ENCODE measurements at places on chromosomes 5 and 9. TPM values are rescaled to one million over a fixed set of nuclear protein-coding genes. Genes with fewer than 3 reads are reported as not detected.

GRCh38 chr9:96487949-96488348, 38.0 kb downstream of the HABP4 start:
- no peaks in the 10 kb centered on the region for H3K36me3 ChIP-seq
- H3K27me3 ChIP-seq = no peaks in the 10 kb centered on the region
- H3K4me1 ChIP-seq = no peaks in the 10 kb centered on the region
- DNase-seq = no peak
- H3K27ac ChIP-seq = no peak overlapping the region

DNA sequence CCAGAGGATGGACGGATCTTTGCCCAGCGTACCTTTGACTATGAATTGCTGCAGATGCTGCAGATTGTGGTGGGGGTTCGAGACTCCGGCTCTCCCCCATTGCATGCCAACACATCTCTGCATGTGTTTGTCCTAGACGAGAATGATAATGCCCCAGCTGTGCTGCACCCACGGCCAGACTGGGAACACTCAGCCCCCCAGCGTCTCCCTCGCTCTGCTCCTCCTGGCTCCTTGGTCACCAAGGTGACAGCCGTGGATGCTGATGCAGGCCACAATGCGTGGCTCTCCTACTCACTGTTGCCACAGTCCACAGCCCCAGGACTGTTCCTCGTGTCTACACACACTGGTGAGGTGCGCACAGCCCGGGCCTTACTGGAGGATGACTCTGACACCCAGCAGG, 1.9 kb downstream of the PCDHGC5 start:
- no peak for DNase-seq
- H3K27me3 ChIP-seq = peaks cover 78% of the 10 kb centered on the region
- H3K4me1 ChIP-seq = peaks cover 27% of the 10 kb centered on the region
- H3K36me3 ChIP-seq = no peaks in the 10 kb centered on the region

DNA sequence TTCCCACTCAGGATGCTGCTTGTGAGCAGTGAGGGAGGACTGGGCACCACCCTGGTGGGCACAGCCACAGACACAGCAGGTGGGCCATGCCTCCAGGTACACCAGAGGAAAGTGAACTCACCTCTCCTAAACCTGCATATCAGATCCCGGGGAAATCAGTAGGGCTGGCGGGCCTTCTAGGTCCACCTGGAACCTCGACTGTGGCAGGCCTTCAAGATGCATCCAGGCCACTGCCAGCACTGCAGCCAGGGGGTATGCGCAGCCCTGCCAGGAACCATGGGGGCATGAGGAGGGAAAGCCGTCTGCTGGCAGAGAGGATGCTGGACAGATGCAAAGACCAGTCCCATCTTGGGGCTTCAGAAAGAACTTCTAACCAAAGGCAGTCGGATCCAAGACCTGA, 270.6 kb upstream of the IRX4 start:
- no peak overlapping the region for H3K4me3 ChIP-seq
- no peaks in the 10 kb centered on the region for H3K4me1 ChIP-seq
- H3K27ac ChIP-seq = no peak overlapping the region
- no peak for DNase-seq

- H3K27ac ChIP-seq = no peak overlapping the region
- peak; percentile 52 for DNase-seq
- no peaks in the 10 kb centered on the region for H3K36me3 ChIP-seq
- H3K4me1 ChIP-seq = no peaks in the 10 kb centered on the region
- H3K4me3 ChIP-seq = peak overlapping the region; percentile 88
- peaks cover 65% of the 10 kb centered on the region for H3K27me3 ChIP-seq
Measured at GRCh38 chr9:16869882-16870595, 431 bp downstream of the BNC2 start.

DNA sequence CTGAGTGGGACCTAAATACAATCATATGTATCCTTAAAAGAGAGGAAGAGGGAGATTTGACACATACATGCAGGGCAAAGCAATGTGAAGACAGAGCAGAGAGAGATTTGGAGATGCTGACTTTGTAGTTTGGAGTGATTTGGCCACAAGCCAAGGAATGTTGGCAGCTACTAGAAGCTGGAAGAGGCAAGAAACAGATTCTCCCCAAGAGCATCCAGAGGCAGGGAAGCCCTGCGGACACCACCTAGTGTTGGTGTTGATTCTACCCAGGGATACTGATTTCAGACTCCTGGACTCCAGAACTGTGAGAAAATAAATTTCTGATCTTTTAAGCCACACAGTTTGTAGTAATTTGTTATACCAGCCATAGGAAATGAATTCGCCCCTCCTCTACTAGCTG, 64.9 kb upstream of the OSMR start:
- H3K27ac ChIP-seq = no peak overlapping the region
- no peaks in the 10 kb centered on the region for H3K27me3 ChIP-seq
- no peak overlapping the region for H3K4me3 ChIP-seq
- no peaks in the 10 kb centered on the region for H3K36me3 ChIP-seq

DNA sequence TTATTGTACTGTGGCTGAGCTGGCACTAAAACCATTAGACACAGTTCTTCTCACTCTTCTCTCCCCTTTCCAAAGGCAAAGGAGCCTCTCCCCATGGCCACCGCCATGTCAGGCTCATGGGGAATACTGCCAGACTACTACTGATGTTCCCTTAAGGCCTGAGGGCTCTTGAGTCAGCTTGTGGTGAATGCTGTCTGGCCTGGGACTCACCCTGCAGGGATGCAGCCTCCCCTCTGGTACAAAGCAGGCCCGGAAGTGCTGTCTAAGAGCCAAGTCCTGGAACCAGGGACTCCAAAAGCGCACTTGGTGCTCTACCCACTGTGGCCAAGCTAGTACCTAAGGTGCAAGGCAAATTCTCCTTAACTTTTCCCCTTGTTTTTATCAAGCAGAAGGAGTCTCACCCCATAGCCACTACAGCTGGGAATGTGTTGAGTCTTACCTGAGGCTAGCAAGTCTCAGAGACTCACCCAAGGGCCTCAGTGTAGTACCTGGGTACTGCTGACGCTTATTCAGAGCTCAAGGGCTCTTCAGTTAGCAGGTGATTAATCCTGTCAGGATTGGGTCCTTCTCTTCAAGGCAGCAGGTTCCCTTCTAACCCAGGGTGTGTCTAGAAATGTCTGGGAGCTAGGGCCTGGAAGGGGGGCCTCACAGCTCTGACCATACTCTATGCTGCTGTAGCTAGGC, 33.2 kb upstream of the C5orf46 start:
- no peaks in the 10 kb centered on the region for H3K27me3 ChIP-seq
- H3K27ac ChIP-seq = no peak overlapping the region
- DNase-seq = no peak
- no peaks in the 10 kb centered on the region for H3K36me3 ChIP-seq

DNA sequence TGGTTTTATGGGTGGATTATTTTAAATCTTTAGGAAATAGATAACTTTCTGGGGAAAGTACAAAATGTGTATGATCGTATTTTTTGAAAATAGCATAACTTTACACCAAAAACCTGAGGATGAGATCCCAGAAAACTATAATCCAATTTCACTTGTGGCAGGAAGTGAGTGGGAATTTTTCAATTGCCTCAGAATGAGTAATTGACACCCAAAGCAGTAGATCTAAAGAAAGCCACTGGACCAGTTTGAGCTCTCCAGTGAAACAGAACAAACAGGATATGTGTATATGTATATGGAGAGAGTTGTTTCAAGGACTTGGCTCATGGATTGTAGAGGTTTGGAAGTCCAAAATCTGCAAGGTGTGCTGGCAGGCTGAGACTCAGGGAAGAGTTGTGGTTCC, 109.2 kb upstream of the SHB start:
- H3K27me3 ChIP-seq = no peaks in the 10 kb centered on the region
- H3K4me3 ChIP-seq = no peak overlapping the region
- no peak overlapping the region for H3K27ac ChIP-seq
- H3K4me1 ChIP-seq = peaks cover 5% of the 10 kb centered on the region
- H3K36me3 ChIP-seq = no peaks in the 10 kb centered on the region
- DNase-seq = no peak

DNA sequence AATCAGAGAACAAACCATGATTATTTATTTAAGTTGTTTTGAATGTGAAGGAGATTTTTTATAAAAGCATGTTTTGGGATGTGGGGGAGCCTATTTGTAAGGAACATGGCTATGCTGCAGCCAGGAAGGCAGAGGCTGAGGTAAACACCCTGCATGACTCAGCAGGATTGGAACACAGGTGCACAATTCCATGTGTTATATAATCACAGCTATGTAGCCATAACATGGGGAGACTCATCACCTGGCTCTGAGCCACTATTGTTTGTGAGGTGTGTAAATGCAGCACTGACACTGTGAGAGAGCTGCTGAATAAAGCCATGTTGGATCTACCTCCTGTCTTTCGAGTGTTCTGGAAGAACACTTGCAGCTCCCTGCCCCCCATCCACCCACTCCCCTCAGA, 1009.8 kb downstream of the DNAH5 start:
- DNase-seq = no peak
- no peak overlapping the region for H3K4me3 ChIP-seq
- no peaks in the 10 kb centered on the region for H3K4me1 ChIP-seq
- H3K27me3 ChIP-seq = no peaks in the 10 kb centered on the region
- H3K36me3 ChIP-seq = no peaks in the 10 kb centered on the region

DNA sequence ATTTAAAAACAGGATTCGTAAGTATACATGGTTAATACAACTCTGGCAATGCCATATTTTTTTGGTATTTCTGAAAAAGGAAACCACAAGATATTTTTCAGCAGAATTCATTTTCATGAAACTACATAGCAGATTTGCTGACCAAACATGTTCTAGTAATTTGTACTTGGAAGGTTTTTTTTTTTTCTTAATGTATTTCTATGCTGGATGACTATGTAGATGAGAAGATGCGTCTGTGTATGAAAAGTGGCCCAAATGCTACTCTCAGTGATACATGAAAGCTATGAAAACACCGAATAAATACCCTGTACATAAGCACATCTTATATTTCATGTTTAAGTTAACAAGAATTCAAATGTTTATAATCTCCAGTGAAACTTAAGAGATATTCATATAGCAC, 400.9 kb upstream of the CYLC2 start:
- H3K4me1 ChIP-seq = no peaks in the 10 kb centered on the region
- no peak overlapping the region for H3K4me3 ChIP-seq
- DNase-seq = no peak
- no peak overlapping the region for H3K27ac ChIP-seq
- no peaks in the 10 kb centered on the region for H3K36me3 ChIP-seq

- H3K4me3 ChIP-seq = no peak overlapping the region
- no peak overlapping the region for H3K27ac ChIP-seq
- no peaks in the 10 kb centered on the region for H3K36me3 ChIP-seq
- H3K27me3 ChIP-seq = no peaks in the 10 kb centered on the region
- DNase-seq = peak; percentile 70
Measured at GRCh38 chr5:93915142-93915553, 173.7 kb upstream of the POU5F2 start.

GRCh38 chr9:79977510-79978197, 405.9 kb downstream of the TLE4 start:
- no peaks in the 10 kb centered on the region for H3K36me3 ChIP-seq
- H3K27me3 ChIP-seq = no peaks in the 10 kb centered on the region
- peaks cover 61% of the 10 kb centered on the region for H3K4me1 ChIP-seq
- no peak for DNase-seq
- no peak overlapping the region for H3K4me3 ChIP-seq
- no peak overlapping the region for H3K27ac ChIP-seq

- peaks cover 5% of the 10 kb centered on the region for H3K4me1 ChIP-seq
- H3K36me3 ChIP-seq = no peaks in the 10 kb centered on the region
- no peak for DNase-seq
- no peaks in the 10 kb centered on the region for H3K27me3 ChIP-seq
- H3K4me3 ChIP-seq = no peak overlapping the region
Measured at GRCh38 chr5:133716532-133717183, 104.3 kb upstream of the FSTL4 start.

- H3K27me3 ChIP-seq = no peaks in the 10 kb centered on the region
- H3K4me1 ChIP-seq = peaks cover 17% of the 10 kb centered on the region
Measured at GRCh38 chr9:99222416-99223270, 561 bp downstream of the SEC61B start.

DNA sequence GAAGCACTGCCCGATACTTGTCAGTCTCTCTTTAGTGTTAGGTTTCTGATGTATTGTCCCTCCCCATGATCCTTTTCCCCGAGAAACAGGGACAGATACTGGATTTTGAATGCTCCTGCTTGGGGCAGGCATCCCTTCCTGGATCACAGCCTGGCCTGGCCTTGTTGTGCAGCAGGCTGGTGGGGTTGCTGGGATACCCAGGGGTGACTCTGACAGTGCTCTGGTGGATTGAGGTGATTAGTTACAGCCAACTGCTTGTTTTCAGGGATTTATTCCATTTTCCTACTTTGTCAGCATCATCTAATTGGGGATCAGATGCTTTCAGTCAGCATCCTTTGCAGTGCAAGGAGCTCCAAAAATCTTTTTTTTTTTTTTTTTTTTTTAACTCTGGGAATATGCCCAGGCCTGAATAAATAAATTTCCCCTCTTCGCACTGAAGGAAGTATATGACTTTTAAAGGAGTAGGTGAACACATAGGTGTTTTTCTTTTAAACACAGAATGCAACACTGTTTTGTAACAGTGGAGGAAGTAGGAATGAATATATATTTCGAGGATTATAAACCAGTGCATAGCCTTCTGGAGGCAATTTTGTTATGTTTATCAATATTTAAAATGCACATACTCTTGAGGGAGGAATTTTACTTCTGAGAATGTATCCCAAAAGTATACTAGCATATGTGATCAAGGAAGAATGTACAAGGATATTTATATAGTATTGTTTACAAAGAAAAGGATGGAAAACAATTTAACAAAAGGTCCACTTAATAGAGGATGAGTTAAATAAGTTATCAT, 127.3 kb upstream of the ELL2 start:
- no peaks in the 10 kb centered on the region for H3K36me3 ChIP-seq
- H3K4me1 ChIP-seq = peaks cover 29% of the 10 kb centered on the region
- H3K27ac ChIP-seq = peak overlapping the region; percentile 10
- no peaks in the 10 kb centered on the region for H3K27me3 ChIP-seq
- DNase-seq = peak; percentile 26
- no peak overlapping the region for H3K4me3 ChIP-seq

DNA sequence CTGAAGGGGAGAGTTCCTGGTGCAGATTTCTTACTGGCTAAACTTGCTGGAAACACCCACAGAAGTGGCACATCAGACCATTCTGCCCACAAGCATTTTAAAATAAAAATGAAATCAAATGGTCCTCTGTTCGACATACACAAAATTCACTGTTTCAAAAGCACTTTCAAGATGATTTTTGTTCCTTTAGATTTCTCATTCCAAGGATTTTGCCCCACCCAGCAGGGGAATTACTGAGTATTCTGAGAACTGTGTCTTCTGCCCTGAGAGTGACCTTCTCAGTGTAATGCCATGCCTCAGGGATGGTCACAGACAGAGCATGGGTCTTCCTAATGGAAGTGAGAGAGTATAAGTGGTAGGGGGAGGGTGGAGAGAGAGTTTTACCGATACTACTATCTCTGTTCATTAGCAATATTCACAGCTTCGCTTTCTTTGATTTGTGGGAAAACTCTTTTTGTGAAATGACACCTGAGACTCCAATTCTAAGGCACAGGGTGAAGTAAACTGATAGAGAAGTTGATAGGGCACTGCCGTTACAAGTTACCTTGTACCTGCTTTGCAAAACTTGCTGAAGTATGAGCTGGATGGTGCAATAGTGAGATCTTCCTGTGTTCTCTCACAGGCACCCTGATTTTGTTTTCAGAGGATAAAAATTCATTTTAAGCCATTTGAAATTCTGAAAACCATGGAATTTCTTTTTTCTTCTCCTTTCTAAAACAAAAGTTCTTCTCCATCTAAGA, 95.8 kb upstream of the CD180 start:
- H3K27me3 ChIP-seq = no peaks in the 10 kb centered on the region
- no peak for DNase-seq
- no peak overlapping the region for H3K27ac ChIP-seq
- no peaks in the 10 kb centered on the region for H3K4me1 ChIP-seq
- H3K4me3 ChIP-seq = no peak overlapping the region
- H3K36me3 ChIP-seq = no peaks in the 10 kb centered on the region

Gene EMB
- total RNA-seq = 40.6 TPM

Gene IPO11
- 48.2 TPM for total RNA-seq

Gene TNFSF15
- total RNA-seq = not detected

Gene IRGM
- total RNA-seq = not detected

Gene CNTNAP3B
- total RNA-seq = 16.0 TPM

Gene ACSL6
- not detected for total RNA-seq

Gene ZBED3
- 1.2 TPM for total RNA-seq

Measured in neural progenitor cell (in vitro differentiated cells).